ENCODE measurements at places on chromosomes 5 and 9.

DNA sequence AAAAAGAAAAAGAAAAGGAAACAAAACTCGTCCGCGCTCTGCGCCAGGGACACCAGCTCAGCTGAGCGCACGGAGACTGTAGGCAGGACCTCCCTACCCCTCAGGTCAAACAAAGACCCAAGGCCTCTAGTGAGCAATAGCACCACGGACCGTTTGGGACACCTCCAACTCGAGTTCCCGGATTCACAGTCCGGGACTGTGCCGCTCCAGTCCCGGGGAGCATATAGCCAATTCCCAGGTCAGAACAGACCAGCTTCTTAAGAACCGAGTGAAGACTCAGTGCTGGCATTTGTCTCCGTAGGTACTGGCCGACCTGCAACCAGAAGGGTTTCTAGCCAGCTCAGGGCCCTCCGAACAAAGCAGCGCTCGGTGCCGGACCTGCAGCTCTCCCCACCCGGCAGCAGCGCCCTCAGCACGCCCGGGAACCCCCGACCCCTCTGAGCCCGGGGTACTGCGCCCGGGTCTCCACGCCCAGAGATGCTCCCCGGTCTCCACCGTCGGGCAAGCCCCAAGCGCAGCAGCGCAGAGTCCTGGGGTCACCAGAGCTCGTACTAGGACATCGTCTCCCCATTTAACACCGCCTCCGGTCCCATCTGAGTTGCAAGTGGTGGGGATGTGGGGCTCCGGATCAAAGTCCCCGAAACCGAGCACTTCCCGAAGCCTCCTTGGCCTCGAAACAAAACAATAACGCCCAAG is 591 bp downstream of the ABCA1 start:
- DNase-seq: no peak

DNA sequence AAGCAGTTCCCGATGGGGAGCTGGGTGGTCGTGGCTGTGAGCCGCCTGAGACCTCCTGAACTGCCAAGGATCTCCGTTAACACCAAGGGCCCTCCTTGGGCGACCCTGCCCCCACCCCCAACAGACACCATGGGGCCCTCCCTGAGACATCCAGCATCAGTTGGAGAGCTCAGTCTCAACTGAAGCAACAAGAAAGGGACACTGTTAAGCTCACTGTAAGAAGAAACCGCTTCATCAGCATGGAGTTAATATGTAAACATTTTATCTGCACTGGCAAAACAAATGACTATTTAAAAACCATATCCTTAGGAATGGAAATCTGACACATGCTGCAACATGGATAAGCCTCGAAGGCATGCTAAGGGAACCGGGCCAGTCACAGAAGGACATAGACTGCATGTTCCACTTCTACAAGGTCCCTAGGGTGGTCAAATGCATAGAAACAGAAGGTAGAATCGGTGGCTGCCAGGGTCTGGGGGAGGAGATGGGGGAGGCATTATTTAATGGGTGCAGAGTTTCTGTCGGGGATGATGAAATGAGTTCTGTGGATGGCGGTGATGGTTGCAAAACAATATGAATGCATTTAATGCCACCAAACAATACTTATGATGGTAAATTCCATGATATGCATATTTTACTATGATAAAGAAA is 47.4 kb downstream of the ROR2 start:
- DNase-seq: no peak

GRCh38 chr5:181265092-181265671 is 4.2 kb upstream of the TRIM52 start:
- no peak for DNase-seq

- no peak for DNase-seq
Observed at GRCh38 chr5:134383980-134384697, 12.8 kb downstream of the UBE2B start.

GRCh38 chr5:141001844-141002604 is 35.7 kb downstream of the PCDHAC2 start:
- no peak for DNase-seq

- DNase-seq: no peak
Observed at GRCh38 chr5:149632311-149633251, 51.3 kb downstream of the ARHGEF37 start.

DNA sequence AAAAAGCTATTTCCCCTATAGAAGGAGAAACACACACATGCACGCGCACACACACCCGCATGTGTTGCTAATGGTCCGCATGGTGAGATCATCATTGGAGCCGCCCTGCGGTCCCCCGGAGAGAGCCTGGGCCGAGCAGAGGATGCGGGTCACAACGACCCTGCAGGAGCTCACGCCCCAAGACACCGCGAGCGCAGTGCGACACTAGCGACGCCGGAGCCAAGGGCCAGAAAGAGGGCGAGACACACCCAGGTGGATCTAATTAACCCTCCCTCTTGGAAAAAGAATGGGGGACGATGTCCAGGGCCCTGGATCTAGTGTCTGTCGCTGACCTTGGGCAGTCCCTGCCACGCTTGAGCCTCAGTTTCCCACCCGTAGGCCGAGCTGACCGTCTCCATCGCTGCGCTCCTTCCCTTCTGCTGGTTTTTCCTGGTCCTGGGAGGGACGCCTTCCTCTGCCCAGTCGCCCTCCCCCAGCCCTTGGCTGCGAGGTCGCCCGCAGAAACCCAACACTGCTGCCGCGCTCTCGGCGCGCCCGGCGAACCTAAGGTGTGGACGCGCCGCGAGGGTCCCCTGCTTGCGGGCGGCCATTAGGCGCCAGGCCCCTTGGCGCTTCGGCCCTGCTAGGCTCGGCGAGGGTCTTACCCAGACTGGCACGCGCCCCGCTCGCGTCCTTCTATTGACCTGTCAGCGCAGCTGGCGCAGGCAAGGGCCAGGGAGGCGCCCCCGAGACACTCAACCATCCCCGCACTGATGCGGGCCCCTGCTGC is 47.5 kb upstream of the RNF20 start:
- DNase-seq: no peak

GRCh38 chr9:71119746-71120145 is 1.7 kb downstream of the TRPM3 start:
- DNase-seq: no peak

GRCh38 chr5:61330845-61331406 is 1.1 kb upstream of the ZSWIM6 start:
- no peak for DNase-seq

DNA sequence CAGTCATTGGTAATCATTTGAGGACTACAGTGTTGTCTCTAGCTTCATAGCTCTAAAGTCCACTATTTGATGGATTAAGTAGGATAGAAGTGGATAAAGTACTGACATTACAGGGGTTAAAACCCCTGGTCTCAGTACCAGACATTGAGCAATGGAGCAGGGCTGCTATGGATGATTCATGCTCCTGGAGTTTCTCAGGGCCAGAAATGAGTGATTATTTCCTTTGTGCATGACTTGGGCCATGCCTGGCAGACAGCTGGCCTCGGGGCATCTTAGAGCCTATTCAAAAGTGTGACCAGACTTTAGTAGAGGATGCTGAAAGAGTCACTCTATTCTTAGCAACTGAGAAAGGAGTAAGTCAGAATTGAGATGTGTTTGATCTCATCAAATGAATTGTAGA is 350.7 kb upstream of the TLE4 start:
- DNase-seq: no peak

DNA sequence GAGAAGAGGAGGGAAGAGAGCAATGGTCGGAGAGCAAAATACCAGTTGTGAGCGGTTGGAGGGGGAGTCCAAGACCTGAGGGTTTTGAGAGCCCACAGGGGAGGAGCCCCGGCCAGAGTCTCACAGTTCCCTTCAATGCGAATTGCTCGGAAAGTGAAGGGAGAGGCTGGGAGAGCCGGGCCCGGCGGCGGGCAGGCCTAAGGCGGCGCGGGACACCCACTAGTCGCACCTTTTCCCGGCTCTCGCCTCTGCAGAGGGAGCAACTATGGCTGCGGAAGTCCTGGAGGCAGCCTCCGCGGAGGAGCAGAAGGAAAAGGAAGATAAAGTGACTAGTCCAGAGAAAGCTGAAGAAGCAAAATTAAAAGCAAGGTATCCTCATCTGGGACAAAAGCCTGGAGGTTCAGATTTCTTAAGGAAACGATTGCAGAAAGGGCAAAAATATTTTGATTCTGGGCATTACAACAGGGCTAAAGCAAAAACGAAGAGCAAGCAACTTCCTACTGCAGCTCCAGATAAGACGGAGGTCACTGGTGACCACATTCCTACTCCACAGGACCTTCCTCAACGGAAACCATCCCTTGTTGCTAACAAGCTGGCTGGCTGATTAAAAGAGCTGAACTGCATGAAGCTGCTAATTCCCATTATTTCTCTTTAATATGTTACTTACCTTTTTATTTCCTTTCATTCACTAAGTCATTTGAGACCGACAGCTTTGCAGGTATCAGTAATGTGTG is 6.5 kb upstream of the BTNL3 start:
- DNase-seq: no peak

DNA sequence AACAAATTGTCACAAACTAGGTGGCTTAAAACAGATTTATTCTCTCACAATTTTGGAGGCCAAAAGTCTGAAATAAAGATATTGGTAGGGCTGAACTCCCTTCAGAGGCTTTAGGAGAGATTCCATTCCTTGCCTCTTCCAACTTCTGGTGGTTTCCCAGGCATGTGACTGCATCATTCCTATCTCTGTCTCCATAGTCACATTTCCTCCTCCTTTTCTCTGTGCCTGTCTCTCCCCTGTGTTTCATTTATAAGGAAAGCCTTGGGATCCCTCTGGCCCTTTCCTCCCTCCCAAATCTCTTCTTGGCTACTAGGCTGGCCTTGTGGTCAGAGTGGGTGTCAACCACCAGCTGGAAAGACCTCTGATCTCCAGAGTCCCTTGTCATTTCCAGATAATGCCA is 78.2 kb downstream of the SNX18 start:
- DNase-seq: no peak

DNA sequence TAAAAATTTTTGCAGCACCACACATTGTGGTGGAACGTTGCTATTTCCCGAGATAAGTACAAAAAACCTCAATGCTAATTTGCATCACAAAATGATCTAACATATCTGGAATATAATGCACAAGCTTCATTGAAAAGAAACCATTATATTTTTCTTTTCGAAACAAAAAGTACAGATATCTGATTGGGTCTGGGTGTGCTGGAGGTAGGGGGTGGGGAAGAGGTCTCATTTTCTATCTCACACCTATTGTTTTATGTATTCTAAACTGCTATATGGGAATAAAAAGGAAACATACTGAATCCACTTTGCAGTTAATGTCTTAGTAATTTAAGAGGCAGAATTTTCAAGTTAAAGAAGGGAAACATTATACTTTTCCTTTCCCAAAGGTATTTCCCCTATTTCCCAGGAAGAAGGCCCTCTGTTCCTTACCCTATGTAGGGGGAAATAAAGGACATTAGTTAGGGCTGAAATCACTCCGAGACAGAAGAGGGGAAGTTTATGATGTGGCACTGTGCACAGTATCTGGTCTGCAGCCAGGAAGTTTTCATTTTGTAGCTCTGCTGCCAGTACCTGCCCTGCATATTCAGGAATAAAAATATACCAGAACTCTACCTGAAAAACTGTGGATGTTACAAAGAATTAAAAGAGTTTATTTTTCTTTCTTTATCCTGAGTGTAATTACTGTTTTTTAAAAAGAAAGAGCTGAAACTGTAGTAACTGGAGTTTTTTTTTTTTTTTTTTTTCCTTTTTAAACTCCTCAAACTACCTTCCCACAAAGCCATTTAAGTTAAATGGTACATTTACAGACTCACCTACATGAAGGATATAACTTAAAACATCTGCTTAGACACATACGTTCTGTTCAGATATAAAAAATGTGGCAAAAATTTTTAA is 7.4 kb downstream of the MEF2C start:
- DNase-seq: no peak

- DNase-seq: no peak
Observed at GRCh38 chr9:106892632-106893031, 29.7 kb downstream of the ZNF462 start.

- DNase-seq: no peak
Observed at GRCh38 chr5:140142246-140142645, 16.5 kb downstream of the IGIP start.

DNA sequence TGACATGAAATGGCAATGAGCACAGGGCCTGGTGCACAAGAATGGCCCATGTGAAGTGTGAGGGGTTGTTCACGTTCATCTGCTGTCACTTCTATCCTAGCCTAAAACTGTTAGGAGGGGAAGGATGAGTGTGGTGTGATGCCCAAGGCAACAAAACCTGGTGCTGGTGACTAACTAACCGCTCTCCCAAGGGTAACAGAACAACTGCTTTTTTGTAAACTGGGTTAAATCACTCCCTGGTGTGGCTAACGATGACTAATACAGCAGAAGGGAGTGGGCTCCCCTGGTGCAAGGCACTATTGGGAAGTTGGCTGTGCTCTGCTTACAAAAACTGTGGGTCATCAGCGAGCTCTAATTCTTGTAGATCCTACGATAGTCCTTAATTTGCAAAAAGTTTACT is 103.2 kb upstream of the VCAN start:
- no peak for DNase-seq

DNA sequence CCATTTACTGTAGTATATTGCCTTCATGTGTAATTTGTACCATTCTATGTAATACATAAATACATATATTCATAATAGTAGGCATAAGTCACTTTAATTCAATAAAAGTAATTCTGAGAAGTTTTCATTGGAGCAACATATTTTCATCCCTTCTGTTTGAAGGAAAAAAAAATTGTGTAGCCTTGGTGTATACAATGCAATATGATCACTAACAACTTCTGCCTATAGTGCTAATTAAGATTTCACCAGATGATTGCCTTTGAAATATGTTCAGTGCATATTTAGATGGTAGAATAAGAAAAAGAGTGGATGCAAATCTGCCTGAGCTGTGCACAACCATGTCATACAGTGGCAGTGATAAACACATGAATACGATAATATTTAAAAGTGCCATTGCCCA is 996.8 kb downstream of the EFNA5 start:
- no peak for DNase-seq

DNA sequence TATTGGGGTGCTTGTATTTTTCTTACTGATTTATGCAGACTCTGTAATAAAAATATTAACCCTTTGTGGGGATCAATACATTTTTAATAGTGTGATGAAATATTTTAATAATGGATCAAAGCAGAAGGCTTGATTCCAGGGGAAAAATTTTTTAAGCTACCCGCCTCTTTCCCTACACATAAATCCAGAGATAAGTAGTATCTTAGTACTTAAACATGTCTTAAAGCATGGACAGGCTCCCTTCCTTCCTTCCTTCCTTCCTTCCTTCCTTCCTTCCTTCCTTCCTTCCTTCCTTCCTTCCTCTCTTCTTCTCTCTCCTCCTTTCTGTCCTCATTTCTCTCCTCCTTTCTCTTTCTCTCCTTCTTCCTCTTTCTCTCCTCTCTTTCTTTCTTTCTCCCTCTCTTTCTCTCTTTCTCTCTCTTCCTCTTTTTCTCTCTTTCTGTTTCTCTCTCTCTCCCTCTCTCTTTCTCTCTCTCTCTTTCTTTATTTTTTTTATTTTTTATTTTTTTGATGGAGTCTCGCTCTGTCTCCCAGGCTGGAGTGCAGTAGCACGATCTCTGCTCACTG is 78.0 kb upstream of the SPRY4 start:
- no peak for DNase-seq

Data from stimulated activated CD4-positive, alpha-beta T cell treated with anti-CD3 and anti-CD28 coated beads, Interleukin-1b, Interleukin-23, amount 100 ng/mL, for 24 hours (primary cell).